Activated CD4-positive, alpha-beta T cell treated with anti-CD3 and anti-CD28 coated beads for 36 hours (primary cell): ENCODE measurements at places on chromosomes 6 and 20. TPM values are rescaled to one million over a fixed set of nuclear protein-coding genes. Genes with fewer than 3 reads are reported as not detected.
A peak's percentile ranks its signal among the peaks of the same experiment; 100 is the strongest.

DNA sequence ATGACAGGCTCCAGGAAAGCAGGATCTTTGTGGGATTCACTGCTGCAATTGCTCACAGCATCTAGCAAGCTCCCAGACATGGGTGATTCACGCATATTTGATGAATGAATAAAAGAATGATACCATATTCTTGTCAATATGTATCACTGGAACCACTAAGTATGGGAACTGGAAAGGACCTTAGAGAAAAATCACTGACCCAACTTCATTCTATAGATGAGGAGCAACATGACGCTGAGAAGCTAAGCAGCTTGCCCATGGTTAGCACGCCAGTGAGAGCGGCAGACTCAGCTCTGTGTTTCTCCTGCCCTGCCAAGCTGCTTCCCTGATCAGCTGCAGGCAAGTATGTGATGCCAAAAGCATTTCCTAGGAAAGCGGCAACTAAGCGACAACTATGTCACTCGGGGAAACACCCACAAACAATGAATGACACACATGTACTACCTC, 66.8 kb downstream of the PPP1R3G start:
- DNase-seq = no peak
- no peaks in the 10 kb centered on the region for H3K27me3 ChIP-seq
- no peak overlapping the region for H3K27ac ChIP-seq

GRCh38 chr20:32019563-32020463, 9.6 kb downstream of the CCM2L start:
- H3K4me1 ChIP-seq = peaks cover 21% of the 10 kb centered on the region
- DNase-seq = no peak
- no peaks in the 10 kb centered on the region for H3K36me3 ChIP-seq
- peak overlapping the region; percentile 68 for H3K4me3 ChIP-seq
- peaks cover 60% of the 10 kb centered on the region for H3K27me3 ChIP-seq
- H3K27ac ChIP-seq = peak overlapping the region; percentile 20

Gene TBXT
- total RNA-seq = not detected

DNA sequence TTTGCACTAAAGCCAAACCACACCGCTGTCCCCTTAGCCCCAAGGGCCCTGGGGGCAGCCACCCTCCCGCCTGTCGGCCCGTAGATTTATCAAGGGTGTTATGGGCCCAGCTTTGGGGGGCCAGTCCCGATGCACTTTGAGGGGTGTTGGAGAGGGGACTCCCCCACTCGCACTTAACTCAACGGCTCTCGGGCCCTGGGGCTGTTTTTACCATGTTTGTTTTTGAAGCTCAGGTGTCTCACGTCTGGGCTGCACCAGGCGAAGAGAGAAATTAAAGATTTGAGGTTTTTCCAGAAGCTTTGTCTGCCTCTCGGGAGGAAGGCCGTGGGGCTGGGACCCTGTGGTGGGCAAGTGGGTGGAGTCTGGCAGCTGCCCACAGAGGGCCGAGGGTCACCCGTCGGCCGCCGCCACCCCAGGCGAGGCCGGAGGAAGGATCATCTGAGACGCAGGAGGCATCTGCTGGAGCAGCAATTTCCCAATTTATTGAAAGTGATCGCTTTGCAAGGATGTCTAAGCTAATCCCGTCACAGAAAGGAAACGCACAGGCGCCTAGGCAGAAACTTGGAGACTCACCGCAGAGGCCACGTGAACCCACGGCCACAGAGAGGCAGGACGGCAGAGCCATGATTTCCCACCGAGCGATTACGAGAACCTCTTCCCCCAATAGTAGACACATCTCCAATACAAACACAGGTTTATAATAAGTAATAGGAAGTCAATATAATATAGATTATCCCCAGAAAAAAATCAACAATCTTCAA, 3.8 kb downstream of the SLC2A4RG start:
- DNase-seq = no peak
- peaks cover 2% of the 10 kb centered on the region for H3K36me3 ChIP-seq
- no peaks in the 10 kb centered on the region for H3K4me1 ChIP-seq
- no peaks in the 10 kb centered on the region for H3K27me3 ChIP-seq

DNA sequence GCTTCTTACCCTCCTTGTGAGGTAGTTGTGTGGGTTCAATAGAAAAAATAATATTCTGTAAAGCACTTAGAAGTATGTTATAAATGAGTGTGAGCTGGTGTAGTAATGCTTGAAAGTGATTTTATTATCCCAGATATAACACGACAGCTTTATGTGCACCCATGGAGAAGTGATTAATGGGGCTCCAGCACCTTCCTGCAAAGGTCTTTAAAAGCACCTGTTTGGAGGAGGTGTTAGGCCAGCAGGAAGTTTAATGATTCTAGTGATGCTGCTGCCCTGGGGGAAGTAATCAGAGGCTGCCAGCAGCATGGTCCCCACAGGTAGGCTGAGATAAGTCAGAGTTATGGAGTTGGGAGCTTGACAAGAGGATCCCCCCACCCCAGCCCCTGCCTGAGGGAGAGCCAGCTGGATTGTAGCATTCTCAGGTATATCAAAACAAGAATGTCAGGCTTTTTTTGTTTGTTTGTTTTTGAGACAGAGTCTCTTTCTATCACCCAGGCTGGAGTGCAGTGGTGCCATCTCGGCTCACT, 166.3 kb downstream of the PHACTR1 start:
- no peaks in the 10 kb centered on the region for H3K36me3 ChIP-seq
- H3K4me3 ChIP-seq = no peak overlapping the region
- no peaks in the 10 kb centered on the region for H3K4me1 ChIP-seq
- peaks cover 10% of the 10 kb centered on the region for H3K27me3 ChIP-seq

- H3K27me3 ChIP-seq = peaks cover 5% of the 10 kb centered on the region
- no peak overlapping the region for H3K27ac ChIP-seq
- no peak for DNase-seq
- H3K4me3 ChIP-seq = no peak overlapping the region
Observed at GRCh38 chr6:137995371-137995770, 111.8 kb downstream of the PERP start.

- no peak overlapping the region for H3K27ac ChIP-seq
- no peak overlapping the region for H3K4me3 ChIP-seq
- no peaks in the 10 kb centered on the region for H3K36me3 ChIP-seq
- H3K27me3 ChIP-seq = no peaks in the 10 kb centered on the region
- DNase-seq = no peak
Observed at GRCh38 chr20:57445298-57445697, 54.1 kb downstream of the RBM38 start.

GRCh38 chr6:101879782-101880181, 486.3 kb downstream of the GRIK2 start:
- no peak for DNase-seq
- no peak overlapping the region for H3K4me3 ChIP-seq
- H3K27ac ChIP-seq = no peak overlapping the region

- H3K27me3 ChIP-seq = peaks cover 8% of the 10 kb centered on the region
- no peak overlapping the region for H3K4me3 ChIP-seq
- H3K27ac ChIP-seq = no peak overlapping the region
Observed at GRCh38 chr6:145241039-145241438, 494.3 kb downstream of the EPM2A start.

DNA sequence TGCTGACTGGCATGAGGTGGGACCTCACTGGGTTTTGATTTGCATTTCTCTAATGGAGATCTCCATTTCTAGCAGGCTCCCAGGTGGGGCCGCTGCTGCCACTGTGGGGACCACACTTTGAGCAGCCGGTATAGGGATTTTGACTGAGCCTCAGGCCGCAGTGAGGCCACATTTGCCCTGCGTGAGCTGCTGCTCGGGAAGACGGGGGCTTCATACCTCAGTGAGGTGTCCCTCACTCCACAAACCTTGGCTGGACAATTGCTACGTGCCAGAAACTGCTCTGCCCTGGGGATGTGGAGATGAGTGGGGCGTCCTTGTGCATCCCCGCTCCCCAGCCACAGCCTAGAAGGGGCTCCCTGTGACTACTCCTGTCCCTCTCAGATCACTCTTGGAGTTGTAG, 134.3 kb downstream of the ANKRD60 start:
- peaks cover 20% of the 10 kb centered on the region for H3K27me3 ChIP-seq
- H3K4me1 ChIP-seq = no peaks in the 10 kb centered on the region
- H3K4me3 ChIP-seq = no peak overlapping the region
- H3K27ac ChIP-seq = no peak overlapping the region
- no peaks in the 10 kb centered on the region for H3K36me3 ChIP-seq

Gene UNC5CL
- 1.8 TPM for total RNA-seq

- H3K4me3 ChIP-seq = no peak overlapping the region
- H3K27ac ChIP-seq = no peak overlapping the region
- H3K27me3 ChIP-seq = peaks cover 7% of the 10 kb centered on the region
- H3K4me1 ChIP-seq = no peaks in the 10 kb centered on the region
- DNase-seq = no peak
Observed at GRCh38 chr20:47063407-47063806, 168.8 kb downstream of the EYA2 start.

Gene MCHR2
- not detected for total RNA-seq

DNA sequence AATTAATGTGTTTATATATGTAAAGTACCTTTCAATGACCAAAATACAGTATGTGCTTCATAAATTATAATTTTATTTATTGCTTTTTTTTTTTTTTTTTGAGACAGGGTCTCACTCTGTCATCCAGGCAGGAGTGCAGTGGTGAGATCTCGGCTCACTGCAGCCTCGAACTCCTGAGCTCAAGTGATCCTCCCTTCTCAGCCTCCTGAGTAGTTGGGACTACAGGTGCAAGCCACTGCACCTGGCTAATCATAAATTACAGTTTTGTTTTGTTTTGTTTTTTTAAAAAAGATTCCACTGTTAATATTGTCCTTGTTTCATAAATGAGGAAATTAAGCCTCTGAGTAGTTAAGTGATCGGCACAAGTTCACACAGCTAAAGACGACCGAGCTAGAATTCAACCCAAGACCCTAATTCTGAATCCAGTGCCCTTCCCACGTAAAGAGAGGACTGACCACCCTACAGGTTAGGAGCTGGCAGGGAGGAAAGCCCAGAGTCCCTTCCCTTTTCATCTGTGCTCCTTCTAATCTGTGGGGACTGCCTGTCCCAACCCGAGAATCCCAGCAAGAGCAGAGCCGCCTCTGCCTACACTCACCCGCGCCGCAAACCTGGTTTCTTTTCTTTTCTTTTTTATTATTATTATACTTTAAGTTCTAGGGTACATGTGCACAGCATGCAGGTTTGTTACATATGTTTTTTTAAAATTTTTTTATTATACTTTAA, 8.5 kb upstream of the GDF5 start:
- no peak for DNase-seq
- H3K27me3 ChIP-seq = no peaks in the 10 kb centered on the region
- H3K27ac ChIP-seq = no peak overlapping the region
- peaks cover 7% of the 10 kb centered on the region for H3K4me1 ChIP-seq
- H3K4me3 ChIP-seq = peak overlapping the region; percentile 78
- no peaks in the 10 kb centered on the region for H3K36me3 ChIP-seq

GRCh38 chr20:62560162-62560561, 82.1 kb upstream of the SLCO4A1 start:
- H3K4me3 ChIP-seq = no peak overlapping the region
- peaks cover 10% of the 10 kb centered on the region for H3K27me3 ChIP-seq
- H3K36me3 ChIP-seq = no peaks in the 10 kb centered on the region
